ENCODE measurements at places on chromosomes 1 and 21.

DNA sequence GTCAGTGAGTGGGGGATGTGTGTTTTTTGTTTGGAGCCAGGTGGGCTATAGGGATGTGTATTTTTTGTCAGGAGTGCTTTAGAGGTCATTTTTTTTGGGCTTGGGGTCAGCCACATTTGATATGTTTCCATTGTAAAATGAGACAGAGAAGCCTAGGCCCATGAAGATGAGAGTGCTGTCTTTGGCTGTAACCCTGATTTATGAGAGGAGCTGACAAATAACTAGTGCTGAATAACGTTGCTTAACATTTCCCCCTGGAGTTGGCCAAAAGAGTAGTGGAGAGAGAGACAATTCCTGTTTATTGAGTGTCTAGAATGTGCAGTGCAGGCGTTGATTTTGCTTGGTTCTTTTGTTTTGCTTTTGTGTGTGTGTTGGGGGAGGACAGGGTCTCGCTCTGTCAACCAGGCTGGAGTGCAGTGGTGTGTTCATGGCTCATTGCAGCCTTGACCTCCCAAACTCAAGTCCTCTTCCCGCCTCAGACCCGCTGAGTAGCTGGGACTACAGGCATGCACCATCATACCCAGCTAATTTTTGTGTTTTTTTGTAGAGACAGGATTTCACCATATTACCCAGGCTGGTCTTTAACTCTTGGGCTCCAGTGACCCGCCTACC lies 64.7 kb downstream of the S1PR1 start:
- ATAC-seq, result no peak

DNA sequence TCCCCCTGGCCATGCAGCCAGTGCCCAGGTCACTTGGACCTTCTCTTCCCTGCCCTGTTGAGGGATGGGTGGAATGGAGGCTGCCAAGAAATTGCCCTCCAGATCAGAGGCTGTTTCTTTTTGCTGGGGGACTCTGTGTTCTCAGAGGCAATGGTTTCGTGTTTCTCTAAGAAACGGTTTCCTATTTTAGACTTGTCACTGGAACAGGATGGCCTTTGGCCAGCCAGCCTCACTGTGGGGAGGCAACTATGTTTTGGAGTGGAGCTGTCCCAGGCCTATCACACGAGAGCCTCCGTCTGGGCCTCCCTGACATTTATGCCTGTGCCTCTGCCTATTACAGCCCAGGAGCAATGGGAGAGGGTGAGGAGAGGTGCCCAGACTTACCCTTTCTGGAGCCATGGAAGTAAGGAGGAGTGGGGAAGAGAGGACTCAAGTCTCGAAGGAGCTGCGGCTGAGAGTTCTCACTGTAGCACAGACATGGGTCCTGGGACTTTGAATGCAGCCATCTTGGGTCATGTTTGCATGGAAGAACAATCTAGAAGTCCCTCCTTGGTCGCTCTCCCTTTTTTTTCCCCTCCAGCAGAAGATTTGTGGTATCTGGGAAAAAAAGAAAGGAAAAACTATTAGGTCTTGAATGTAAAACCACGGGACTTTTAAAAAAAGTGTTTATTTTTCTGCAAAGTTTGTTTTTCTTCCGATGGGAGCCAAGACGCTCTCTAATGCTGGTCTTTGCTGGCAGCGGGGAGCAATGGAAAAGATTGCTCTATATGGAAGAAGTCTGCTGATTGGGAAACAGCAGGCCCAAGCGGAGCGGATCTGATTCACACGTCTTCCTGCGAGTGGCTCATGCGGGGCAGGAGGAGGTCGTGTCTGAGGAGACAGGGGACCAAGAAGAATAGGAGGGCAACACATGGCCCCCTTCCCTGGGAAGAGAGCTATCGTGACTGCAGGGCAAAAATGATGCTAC lies 219.2 kb downstream of the FOXD2 start:
- no peak for ATAC-seq

DNA sequence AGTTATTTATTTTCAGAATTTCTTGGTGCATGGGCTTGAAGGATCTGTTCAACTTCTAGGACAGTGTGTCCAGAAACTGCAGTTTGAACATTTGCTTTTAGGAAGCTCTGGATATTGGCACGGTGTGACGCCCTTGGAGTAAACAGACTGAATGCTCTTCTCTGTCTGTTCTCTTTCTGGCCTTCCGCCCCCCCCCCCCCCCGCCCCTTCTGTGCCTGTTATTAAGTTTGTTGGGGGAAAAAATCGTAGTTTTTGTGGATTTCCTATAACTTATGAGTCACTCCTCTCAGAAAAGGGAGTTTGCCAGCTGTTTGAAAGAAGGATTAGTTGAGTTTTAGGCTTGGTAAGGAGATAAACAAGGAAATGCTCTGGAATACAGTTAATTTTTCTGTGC lies 1.2 kb downstream of the KCTD3 start:
- ATAC-seq, result no peak

DNA sequence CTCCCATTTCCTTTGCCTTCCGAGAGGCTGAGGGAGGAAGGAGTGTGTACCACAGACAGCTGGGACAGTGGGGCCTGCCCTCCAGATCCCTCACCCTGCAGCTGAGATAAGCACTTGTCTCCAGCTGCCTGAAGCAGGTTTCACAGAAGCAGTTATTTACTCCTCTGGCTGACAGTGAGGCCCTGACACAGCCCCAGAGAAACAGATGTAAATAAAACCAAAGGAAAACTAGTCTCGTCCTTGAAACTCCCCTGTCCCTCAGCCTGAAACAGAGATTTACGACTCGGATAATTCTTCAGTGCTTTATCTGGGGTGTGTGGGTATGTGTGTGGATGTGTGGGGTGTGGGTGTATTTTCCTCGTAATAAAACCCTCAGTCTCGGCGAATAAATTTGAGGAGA lies 181.1 kb downstream of the IGSF21 start:
- no peak for ATAC-seq

DNA sequence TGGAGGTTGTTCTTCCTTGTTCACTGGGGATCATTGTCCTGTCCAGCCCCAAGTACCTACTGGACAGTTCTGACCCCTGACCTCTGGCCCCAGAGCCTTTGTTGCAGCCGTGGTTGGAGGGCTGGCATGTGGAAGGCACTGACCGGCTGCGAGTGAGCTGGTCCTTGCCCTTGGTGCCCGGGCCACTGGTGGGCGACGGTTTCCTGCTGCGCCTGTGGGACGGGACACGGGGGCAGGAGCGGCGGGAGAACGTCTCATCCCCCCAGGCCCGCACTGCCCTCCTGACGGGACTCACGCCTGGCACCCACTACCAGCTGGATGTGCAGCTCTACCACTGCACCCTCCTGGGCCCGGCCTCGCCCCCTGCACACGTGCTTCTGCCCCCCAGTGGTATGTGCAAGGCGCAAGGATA lies 11.4 kb downstream of the TIE1 start:
- no peak for ATAC-seq

DNA sequence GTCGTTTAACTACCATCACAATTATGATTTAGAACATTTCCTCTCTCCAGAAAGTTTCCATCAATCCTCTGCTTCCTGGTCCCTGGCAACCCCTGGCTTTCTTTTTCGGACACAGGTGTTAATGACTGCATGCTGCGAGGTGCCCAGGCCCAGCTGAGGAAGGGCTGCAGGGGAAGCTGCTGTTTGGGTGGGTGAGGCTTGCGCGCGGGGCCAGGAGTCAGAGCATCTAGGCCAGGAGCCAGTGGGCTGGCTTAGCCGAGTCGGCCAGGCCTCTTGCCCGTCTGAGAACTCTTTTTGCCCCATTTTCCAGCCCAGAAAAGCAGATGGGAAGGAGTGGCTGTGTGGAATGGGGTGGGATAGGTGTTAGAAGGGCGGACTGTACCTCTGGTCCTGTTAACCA lies 51.5 kb downstream of the NAV1 start:
- ATAC-seq, result no peak

DNA sequence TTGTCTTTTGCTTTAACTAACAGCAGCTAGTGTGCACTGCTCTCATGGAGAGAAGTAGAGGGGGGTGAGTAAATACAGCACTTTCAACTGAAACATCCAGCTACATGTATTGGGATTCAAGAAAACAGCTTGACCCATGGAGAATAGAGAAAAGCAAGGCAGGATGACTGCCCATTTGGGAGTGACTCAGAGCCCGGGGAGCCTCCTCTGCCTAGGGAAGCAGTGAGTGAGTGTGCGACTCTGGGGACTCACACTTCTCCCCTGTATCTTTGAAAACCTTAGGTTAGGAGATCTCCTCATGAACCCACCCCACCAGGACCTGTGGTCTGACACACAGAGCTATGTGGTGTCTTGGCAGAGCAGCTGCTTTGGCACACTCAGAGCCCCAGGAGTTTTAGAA lies 82.0 kb upstream of the PTGFR start:
- ATAC-seq, result no peak

DNA sequence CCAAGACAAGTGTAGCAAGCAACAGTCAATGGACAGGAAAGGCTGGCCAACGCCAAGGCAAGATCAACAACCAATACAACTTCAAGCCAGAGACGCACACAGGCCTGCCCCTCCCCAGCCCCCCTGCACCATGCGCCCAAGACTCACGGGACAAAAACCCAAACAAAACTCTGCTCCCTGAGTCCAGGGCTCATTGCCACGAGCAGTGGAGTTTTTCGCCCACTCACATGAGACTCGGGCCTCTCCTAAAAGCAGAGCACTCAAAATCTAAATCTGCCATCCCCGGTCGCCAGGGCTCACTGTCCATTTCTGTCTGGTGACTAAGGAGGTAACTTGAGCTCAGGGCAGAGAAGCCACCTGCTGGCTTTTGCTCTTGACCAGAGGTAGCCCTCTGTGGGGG lies 174.8 kb downstream of the CLIC6 start:
- no peak for ATAC-seq
